ENCODE measurements at places on chromosomes 11 and 22.

DNA sequence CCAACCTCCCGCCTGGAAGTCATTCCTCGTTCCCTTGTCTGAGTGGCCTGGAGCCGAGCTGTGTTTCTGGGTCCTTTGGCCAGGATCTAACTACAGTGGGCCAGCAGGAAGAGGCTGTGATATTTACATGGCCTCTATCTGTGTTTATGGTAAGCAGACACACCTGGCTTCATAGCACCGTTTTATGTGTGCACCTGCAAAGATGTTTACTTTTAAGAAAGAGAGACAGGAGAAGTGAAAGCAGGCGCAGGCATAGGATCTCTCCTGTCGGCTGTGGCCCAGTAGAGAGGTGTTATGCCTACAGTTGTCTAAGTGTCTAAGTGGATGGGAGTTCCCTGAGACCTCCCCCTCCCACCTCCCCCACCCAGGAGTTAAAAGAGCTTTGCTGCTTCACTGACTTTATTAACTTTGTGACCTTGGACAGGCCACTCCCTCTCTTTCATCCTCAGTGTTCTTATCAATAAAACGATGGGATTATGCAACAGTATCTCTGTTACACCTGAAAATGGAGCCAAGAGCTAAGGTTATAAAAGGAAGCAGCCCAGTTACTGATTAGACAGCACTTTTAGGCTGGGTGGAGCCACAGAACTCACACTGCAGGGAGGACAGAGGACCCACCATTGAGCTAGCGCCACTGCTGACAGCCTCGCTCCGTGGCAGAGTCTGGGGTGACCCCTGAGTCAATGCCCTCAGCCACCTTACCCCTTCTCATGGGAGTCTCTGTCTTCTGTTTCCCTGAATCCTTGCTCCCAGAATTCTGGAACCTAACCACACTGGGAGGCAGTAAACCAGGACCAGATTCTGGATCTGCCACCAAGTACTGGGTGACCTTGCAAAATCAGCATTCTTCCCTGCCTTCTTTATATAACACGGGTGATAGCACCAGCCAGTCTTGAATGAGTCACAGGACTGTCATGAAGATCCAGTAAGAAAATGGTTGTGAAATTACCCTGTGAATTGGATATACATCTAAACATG, 22.0 kb downstream of the ST14 start:
- DNase-seq, result no peak

DNA sequence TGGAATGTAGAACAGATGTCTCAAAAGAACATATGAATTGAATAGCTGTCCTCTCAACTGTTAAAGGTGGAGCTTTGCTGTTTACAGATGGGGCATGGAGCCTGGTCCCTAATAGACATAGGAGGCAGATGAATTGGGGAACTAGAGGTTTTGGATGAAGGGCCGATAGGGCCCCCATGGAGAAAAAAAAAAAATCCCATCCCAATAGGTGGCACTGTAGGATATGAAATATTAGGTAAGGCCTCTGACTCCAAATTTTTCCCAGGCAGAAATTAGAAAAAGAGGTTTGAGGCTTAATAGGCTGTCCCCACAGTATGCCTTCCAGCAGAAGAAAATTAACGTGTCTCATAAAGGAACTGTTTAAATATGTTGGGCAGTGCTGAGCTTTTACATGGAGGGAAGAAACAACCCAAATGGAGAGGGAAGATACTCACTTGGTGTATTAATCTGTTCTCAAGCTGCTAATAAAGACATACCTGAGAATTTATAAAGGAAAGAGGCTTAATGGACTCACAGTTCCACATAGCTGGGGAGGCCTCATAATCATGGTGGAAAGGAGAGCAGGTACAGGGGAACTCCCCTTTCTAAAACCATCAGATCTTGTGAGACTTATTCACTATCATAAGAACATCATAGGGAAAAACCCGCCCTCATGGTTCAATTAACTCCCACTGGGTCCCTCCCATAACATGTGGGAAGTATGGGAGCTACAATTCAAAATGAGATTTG, 30.1 kb upstream of the TMEM45B start:
- DNase-seq, result peak; percentile 50

DNA sequence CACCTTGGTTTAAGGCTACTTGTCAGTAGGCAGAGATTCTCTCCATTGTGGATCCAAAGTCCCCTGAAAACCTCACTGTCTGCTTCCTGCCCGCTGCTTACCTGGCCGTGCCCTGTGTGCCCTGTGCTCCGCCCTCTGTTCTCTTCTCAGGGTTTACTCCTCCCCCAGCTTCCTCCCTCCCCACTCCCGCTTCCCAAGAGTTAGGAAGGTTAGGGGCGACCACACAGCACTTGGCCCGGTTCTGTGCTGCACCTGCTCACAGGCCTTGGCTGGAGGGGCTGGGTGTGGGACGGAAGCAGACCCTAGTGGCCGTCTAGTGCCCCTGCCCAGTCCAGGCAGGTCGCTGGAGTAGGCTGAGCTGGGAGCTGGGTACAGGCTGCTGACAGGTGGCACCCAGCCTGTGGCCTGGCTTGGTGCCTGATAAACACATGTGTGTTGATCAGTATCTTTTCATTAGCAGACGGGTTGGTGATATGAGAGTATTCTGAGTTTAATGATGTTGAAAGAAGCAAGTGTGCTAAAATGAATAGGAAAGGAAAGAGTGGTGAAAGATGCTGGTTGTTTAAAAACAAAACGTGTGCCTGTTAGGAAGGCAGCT, 40.5 kb downstream of the GRAMD4 start:
- DNase-seq, result no peak

- DNase-seq, result no peak
These were observed 46.6 kb downstream of the OTOG start for GRCh38 chr11:17593466-17594245.

DNA sequence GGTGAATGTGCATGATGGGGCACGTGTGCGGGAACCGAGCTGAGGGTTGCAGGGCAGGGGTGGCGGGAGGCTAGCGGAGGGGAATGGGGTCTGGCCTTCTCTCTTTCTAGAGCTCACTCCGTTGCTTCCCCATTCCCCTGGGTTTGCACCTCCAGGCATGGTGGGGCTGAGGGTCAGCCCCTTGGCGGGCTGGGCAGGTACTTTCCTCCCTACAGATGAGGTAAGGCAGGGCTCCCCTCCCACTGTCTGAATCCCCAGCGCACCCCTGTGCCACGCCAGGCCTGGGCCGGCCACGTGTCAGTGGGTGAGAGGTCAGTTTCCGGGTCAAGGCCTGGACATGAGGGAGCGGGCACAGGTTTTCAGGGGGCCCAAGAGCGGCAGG, 8.9 kb downstream of the SUSD2 start:
- no peak for DNase-seq

DNA sequence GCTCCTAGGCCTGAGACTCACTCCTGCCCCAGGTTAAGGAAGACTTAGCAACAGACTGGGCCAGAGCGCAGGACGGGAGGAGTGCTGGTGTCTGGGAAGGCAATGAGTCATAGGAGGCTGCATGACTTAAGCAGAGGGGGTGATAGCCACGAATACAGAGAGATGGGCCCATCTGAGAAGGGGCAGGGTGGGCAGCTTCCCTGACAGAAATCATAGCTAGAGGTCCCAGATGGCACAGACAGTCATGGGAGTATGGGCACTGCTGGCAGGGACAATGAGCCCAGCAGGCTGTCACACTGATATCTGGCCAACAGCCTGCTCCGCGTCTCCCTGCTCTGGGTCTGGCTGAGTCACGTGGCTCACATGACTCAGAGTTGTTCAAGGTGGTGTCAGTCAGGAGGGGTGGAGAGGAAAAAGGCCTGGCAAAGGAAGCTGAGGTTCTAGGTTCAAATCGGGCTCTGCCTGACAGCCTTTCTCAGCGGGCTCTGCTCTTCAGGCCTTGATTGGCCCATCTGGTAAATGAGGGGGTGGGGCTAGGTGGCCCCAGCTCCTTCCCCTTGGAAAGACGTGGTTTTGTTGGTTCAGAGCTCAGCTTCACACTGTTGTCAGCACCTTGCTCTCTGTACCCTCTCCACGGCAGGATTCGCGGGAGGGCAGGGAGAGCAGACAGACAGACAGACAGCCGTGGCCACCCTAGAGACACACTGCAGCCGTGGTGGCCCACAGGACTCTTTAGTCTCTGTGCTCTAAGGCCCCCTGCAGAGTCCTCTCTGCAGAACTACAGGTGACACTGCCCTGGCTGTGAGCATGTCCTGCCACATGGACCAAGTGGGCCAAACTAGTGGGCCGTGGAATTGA, 47.8 kb downstream of the DBX1 start:
- peak; percentile 4 for DNase-seq

- no peak for DNase-seq
These were observed 3.7 kb upstream of the HEPHL1 start for GRCh38 chr11:94017446-94017845.

- no peak for DNase-seq
These were observed 1133.4 kb upstream of the CCDC90B start for GRCh38 chr11:84419616-84420015.

DNA sequence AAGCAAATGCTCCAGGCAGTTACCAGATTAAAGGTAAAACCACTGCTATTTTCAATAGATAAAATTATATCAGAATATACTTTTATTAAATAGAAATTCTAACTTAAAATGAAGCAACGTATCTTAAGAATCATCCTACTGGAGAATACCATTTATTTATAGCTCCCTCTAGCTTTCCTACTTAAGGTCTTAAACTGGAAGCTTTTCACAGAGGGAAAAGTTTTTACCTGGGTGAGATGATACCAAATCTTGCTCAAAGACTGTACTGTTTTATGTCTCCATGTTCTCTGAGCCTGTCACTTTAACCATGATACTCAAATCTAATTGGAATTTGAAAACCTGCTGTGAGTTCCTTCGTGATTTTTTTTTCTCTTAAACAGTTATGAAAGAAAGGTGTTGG, 291.8 kb downstream of the AASDHPPT start:
- DNase-seq, result no peak

GRCh38 chr11:128905345-128906184, 14.4 kb downstream of the KCNJ5 start:
- DNase-seq, result peak; percentile 9

DNA sequence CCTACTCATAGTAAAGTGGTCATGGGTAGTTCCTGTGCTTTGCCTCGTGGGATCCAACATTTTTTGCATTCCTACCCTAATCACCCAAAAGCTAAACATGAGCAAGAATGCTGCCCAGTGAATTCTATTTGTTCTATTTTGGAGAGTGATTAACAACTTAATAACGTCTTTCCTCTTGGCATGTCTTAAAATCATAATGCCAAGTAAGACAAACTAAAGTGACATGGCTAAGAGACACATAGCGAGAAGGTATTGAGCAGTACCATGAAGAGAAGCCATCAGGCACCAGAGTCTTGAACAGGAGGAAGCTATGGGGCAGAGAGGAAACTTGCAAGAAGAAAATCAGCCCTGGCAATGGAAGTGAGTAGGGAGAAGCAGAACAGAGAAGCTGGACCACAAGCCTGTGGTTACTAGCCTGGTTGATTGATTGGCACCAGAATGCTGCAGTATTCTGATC, 32.0 kb downstream of the EXPH5 start:
- DNase-seq, result no peak

GRCh38 chr22:37472418-37473006, 13.7 kb downstream of the MFNG start:
- no peak for DNase-seq

- no peak for DNase-seq
These were observed 58.3 kb downstream of the CEP164 start for GRCh38 chr11:117385906-117386305.

- DNase-seq, result no peak
These were observed 24.6 kb upstream of the TESMIN start for GRCh38 chr11:68775951-68776388.

GRCh38 chr11:2744166-2744565, 44.4 kb upstream of the KCNQ1OT1 start:
- DNase-seq, result no peak

- no peak for DNase-seq
These were observed 68.8 kb downstream of the SNX19 start for GRCh38 chr11:130847517-130847916.

- no peak for DNase-seq
These were observed 3.8 kb upstream of the CBLIF start for GRCh38 chr11:59849129-59849528.

GRCh38 chr11:122656631-122657101, 1.1 kb downstream of the UBASH3B start:
- peak; percentile 23 for DNase-seq

DNA sequence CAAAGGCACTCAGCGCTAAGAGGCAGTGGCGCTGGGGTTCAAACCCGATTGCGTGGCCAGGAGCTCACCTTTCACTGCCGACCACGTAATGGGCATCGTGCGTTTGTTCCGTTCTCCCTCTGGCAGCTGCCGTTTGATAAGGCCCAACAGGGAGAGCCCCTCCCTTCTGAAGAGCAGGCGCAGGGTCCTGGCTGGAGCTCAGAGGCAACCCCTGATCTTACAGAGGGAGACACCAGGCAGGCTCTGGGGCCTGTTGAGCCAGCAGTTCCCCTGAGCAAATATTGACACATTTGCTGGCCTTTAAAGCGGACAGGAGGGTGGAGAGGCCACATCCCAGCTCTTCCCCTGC, 11.7 kb upstream of the C1QTNF6 start:
- no peak for DNase-seq

DNA sequence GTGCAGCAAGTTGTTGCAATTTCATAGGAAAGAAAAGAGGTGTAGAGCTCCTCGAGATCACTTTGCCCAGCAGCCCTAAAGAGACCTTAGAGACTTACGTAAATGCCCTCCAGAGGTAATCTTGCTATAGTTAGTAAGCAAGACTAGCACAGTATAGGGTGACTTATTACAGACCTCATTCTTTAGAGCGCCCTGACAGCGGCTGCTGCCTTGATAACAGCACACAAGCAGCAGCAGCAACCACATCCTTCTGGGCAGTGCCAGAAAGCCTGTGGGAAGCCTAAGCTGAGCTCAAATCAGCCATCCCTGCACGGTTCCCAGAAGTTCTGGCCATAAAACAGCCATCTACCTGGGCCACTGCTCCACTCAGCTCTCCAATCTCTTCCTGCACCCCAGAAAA, 22.6 kb upstream of the OR56B1 start:
- no peak for DNase-seq

DNA sequence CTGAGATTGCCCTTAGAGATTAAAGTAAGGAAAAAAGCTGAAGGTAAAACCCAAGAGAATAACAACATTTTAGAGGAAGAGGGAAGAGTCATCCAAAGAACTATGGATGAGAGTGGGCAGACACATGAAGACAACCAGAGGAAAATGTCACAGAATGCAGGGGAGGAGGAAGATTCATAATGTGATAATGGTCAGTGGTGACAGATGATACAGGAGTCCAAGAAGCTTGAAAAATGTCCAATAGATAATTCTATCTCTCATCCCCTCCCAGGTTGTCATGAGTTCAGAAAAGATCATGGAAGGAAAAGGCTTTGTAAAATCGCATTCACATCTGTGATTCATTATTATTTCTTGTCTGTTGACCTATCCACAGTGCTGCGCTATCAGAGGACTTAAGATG, 282.3 kb upstream of the CCDC90B start:
- no peak for DNase-seq

- DNase-seq, result no peak
These were observed 41.5 kb downstream of the CSTPP1 start for GRCh38 chr11:46978005-46978491.

- DNase-seq, result no peak
These were observed 133.8 kb downstream of the OSBP2 start for GRCh38 chr22:30828187-30829155.

DNA sequence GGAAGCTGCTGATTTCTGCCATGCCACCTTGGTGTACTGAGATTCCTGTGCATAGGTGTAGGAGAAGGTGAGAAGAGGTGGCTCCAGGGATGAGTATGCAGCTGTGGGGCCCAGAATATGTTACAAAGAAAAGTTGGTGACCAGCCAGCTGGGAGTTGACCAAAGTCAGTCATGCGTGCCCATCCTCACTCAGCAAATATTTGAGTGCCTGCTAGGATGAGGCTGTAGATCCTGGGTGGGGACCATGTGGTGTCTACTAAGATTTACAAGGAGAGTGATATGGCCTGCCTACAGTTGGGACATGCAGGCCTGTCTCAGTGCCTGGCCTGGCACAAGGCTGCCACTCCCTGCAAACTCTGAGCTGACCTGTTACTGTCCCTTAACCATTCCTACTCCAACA, 19.4 kb downstream of the RNF185 start:
- DNase-seq, result no peak
